ENCODE measurements at places on chromosomes 13 and 19. TPM values are rescaled to one million over a fixed set of nuclear protein-coding genes. Genes with fewer than 3 reads are reported as not detected.

- H3K4me1 ChIP-seq = peaks cover 20% of the 10 kb centered on the region
- H3K27ac ChIP-seq = no peak overlapping the region
- no peak for DNase-seq
- peaks cover 23% of the 10 kb centered on the region for H3K36me3 ChIP-seq
- H3K27me3 ChIP-seq = no peaks in the 10 kb centered on the region
These were observed 10.0 kb downstream of the CUL4A start for GRCh38 chr13:113219256-113219940.

GRCh38 chr13:50831512-50831911 is 12.0 kb downstream of the DLEU7 start:
- H3K27ac ChIP-seq = no peak overlapping the region
- no peak overlapping the region for H3K4me3 ChIP-seq
- no peak for DNase-seq
- no peaks in the 10 kb centered on the region for H3K36me3 ChIP-seq
- no peaks in the 10 kb centered on the region for H3K27me3 ChIP-seq
- no peaks in the 10 kb centered on the region for H3K4me1 ChIP-seq

- no peaks in the 10 kb centered on the region for H3K36me3 ChIP-seq
- peak; percentile 85 for DNase-seq
- peaks cover 15% of the 10 kb centered on the region for H3K4me1 ChIP-seq
- no peaks in the 10 kb centered on the region for H3K27me3 ChIP-seq
- no peak overlapping the region for H3K4me3 ChIP-seq
These were observed 62.9 kb upstream of the URI1 start for GRCh38 chr19:29878973-29879654.

- H3K4me1 ChIP-seq = no peaks in the 10 kb centered on the region
- H3K4me3 ChIP-seq = no peak overlapping the region
- no peak for DNase-seq
- no peaks in the 10 kb centered on the region for H3K27me3 ChIP-seq
- H3K36me3 ChIP-seq = no peaks in the 10 kb centered on the region
These were observed 962 bp upstream of the IRS2 start for GRCh38 chr13:109787135-109787954.

Gene PSG1
- not detected for total RNA-seq

- H3K27me3 ChIP-seq = no peaks in the 10 kb centered on the region
- peaks cover 18% of the 10 kb centered on the region for H3K4me1 ChIP-seq
- H3K27ac ChIP-seq = peak within 1 kb of the TSS; percentile 88
- peak within 1 kb of the TSS; percentile 93 for H3K4me3 ChIP-seq
- H3K36me3 ChIP-seq = no peaks in the 10 kb centered on the region
These were observed at the start of gene ISOC2 for GRCh38 chr19:55461259-55461973. Gene ISOC2 (minus strand): TSS chr19:55461642. CDS start chr19:55456486, 5,156 bp downstream.

Gene HRC
- not detected for total RNA-seq

DNA sequence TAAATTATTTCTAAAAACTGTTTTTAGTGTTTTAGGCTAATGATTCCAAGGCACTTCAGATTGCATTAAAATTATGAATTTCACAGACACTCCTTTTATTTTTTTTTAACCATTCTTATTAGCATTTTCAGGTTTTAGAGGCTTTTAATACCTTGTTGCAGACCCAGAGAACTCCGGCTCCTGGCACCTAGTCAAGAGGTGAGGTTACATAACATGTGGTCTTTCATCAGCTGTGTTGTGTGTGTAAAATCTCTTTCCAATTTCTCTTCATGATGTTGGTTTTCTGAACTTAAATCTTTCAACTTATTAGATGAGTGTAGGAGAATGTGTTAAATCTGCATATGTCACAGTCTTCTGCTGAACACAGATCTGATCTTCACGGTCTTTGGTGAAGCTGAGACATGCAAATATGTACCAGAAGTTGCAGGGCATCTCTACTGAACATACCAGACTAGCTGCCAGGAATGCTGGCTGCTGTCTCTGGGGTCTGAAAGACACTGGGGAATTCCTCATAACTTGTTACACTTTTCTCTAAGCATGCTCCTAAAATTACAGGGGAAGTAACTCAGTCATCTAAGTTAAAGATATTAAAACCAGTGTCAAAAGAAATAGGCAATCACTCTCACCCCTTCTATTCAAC is 1165.3 kb downstream of the EFNB2 start:
- H3K36me3 ChIP-seq = no peaks in the 10 kb centered on the region
- no peaks in the 10 kb centered on the region for H3K27me3 ChIP-seq
- no peak for DNase-seq

Gene LYL1
- total RNA-seq = 99.1 TPM

Gene ARL11
- total RNA-seq = 8.3 TPM

GRCh38 chr13:24040835-24041234 is 119.7 kb upstream of the SPATA13 start:
- no peaks in the 10 kb centered on the region for H3K27me3 ChIP-seq

GRCh38 chr19:10874024-10874423 is 2.7 kb downstream of the CARM1 start:
- no peak overlapping the region for H3K4me3 ChIP-seq
- H3K36me3 ChIP-seq = 0 out of 2 replicates have a peak, but pooled peaks cover 3% of the 10 kb centered on the region
- H3K4me1 ChIP-seq = peaks cover 66% of the 10 kb centered on the region
- no peaks in the 10 kb centered on the region for H3K27me3 ChIP-seq
- H3K27ac ChIP-seq = peak overlapping the region; percentile 73

Gene GGACT
- total RNA-seq = 12.4 TPM

GRCh38 chr19:18776288-18776594 is 14.9 kb downstream of the COMP start:
- no peaks in the 10 kb centered on the region for H3K27me3 ChIP-seq
- H3K4me3 ChIP-seq = no peak overlapping the region
- H3K36me3 ChIP-seq = no peaks in the 10 kb centered on the region

Gene PTPRH
- total RNA-seq = not detected

- no peak overlapping the region for H3K4me3 ChIP-seq
- peaks cover 47% of the 10 kb centered on the region for H3K4me1 ChIP-seq
- DNase-seq = peak; percentile 99
- peaks cover 3% of the 10 kb centered on the region for H3K36me3 ChIP-seq
These were observed 4.6 kb upstream of the SIGLEC10 start for GRCh38 chr19:51422053-51422448.

Gene POLR1G
- total RNA-seq = 6.6 TPM

Gene IER2
- total RNA-seq = 7.3 TPM

DNA sequence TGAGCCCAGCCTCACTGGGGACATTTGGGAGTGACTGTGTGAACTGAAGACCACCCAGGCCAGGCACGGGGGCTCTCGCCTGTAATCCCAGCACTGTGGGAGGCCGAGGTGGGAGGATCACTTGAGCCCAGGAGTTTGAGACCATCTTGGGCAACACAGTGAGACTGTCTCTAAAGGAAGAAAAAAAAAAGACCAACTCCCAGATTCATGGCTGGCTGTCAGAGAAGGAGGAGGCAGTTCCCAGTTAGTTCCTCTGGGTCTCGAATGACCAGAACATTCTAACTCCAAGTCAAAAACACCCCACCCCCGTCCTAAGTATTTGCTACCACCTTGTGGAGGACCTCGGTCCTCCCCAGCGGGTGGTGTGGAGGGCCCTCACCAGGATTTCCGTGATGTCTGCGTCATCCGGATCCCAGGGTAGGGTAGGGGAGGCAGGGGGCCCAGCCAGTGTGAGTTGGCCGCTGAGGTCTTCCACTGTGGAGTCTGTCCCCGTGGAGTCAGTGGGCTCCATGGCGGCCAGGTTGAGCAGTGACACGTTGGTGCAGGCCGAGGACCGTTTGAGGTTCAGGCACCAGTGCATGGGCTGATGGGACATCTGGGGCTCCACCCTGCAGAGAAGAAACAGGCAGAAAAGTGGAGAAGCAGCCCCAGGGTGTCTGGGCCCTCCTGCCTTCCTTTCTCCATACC is 1.3 kb downstream of the TSKS start:
- DNase-seq = peak; percentile 85
- peak overlapping the region; percentile 8 for H3K27ac ChIP-seq
- H3K36me3 ChIP-seq = no peaks in the 10 kb centered on the region
- H3K4me3 ChIP-seq = peak overlapping the region; percentile 51
- no peaks in the 10 kb centered on the region for H3K27me3 ChIP-seq
- H3K4me1 ChIP-seq = peaks cover 22% of the 10 kb centered on the region

Gene VAV1
- total RNA-seq = 46.0 TPM

DNA sequence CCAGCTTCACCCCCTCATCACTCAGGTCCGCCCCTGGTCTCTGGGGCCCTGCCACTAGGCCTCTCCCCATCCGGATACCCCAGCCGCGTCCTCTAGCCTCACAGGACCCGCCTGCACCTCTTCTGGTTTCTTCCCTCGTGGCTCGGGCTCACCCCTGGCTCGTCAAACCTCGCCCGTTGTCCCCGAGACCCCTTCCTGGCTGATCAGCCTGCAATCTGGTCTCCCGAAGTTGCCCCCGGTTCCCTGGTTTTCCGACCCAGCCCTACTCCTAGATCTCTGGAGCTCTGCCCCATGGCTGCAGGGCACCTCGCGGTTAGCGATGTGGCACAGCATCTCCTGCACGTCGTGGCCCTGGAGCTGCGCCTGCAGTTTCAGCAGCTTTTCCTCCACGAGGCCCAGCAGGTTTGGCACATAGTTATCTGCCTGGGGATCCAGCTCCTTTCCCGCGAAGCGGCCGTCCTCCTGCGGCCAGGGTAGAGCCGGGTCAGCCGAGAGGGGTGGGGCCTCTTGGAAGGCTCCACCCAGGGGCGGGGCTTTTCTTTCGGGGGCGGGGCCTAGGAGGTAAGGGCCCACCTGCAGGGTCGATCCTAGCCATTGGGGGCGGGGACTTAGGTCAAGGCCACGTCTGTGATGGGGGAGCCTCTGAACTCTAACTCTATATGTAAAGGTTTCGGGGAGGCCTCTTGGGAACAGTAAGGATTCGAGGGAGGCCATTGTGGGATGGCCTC is 2.4 kb upstream of the RGL3 start:
- peaks cover 26% of the 10 kb centered on the region for H3K4me1 ChIP-seq
- peak; percentile 78 for DNase-seq
- H3K36me3 ChIP-seq = no peaks in the 10 kb centered on the region
- no peak overlapping the region for H3K27ac ChIP-seq
- H3K4me3 ChIP-seq = no peak overlapping the region

GRCh38 chr19:31627620-31628365 is 278.6 kb upstream of the TSHZ3 start:
- no peak overlapping the region for H3K27ac ChIP-seq
- no peaks in the 10 kb centered on the region for H3K27me3 ChIP-seq
- H3K4me1 ChIP-seq = no peaks in the 10 kb centered on the region
- DNase-seq = no peak
- H3K36me3 ChIP-seq = no peaks in the 10 kb centered on the region

GRCh38 chr13:28220166-28220565 is 81.8 kb downstream of the PAN3 start:
- H3K4me1 ChIP-seq = no peaks in the 10 kb centered on the region
- H3K27ac ChIP-seq = no peak overlapping the region
- no peak for DNase-seq
- peaks cover 3% of the 10 kb centered on the region for H3K36me3 ChIP-seq
- no peaks in the 10 kb centered on the region for H3K27me3 ChIP-seq
- no peak overlapping the region for H3K4me3 ChIP-seq

Gene KCNN1
- not detected for total RNA-seq

GRCh38 chr19:47895165-47895782 is 9.2 kb upstream of the SULT2A1 start:
- no peak overlapping the region for H3K4me3 ChIP-seq
- H3K27ac ChIP-seq = no peak overlapping the region
- DNase-seq = no peak
- H3K36me3 ChIP-seq = no peaks in the 10 kb centered on the region
- no peaks in the 10 kb centered on the region for H3K4me1 ChIP-seq

Gene SUPT20H
- 95.5 TPM for total RNA-seq

Gene GPR180
- total RNA-seq = 11.5 TPM

Gene CILP2
- total RNA-seq = 0.15 TPM

DNA sequence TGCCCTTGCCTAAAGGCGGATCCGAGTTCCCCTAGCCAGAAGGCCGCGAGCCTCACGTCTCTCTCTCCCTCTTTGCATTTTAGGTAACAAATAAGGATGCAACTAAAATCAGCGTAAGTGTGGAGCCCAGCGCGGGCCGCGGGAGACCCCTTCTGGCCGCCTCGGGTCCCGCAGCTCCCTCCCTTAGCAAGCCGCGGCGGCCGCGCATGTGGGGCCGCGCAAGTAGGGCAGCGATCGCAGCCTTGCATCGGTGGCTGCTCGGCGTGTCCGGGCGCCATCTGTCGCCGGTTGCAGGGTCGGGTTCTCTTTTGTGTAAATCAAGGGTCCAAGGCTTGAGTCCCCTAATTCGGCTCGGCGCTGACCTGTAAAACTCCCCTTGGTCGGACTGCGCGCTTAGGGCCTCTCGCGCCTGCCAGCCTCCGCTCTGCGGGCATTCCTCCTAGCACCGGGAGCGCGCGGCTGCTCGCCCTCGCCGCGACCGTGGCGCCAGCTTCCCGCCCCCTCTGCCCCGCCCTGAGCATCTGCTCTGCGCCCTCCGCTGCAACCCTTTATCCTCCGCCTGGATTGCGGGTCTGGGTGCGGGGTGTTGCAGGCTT is 2.7 kb downstream of the VSTM2B start:
- H3K27me3 ChIP-seq = no peaks in the 10 kb centered on the region
- no peaks in the 10 kb centered on the region for H3K36me3 ChIP-seq
- no peak overlapping the region for H3K27ac ChIP-seq
- peak; percentile 80 for DNase-seq
- no peaks in the 10 kb centered on the region for H3K4me1 ChIP-seq

DNA sequence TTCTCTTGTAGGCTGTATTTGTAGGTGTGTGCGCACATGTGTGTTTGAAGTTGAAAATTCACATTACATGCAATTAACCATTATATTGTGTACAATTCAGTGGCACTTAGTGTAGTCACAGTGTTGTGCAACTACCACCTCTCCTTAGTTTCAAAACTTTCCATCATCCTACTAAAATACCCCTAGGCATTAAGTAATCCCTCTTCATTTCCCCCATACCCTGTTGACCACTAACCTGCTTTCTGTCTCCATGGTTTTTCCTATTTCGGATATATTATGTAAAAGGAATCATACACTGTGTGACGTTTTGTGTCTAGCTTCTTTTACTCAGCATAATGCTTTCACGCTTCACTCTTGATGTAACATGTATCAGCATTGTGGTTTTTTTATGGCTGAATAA is 16.1 kb downstream of the LSM14A start:
- H3K4me3 ChIP-seq = no peak overlapping the region
- no peaks in the 10 kb centered on the region for H3K27me3 ChIP-seq
- H3K27ac ChIP-seq = 0 out of 2 replicates have a peak overlapping the region, but pooled peaks have one; percentile 4
- no peaks in the 10 kb centered on the region for H3K36me3 ChIP-seq
- DNase-seq = no peak

GRCh38 chr19:16259385-16260159 is 61.9 kb downstream of the AP1M1 start:
- peak overlapping the region; percentile 72 for H3K27ac ChIP-seq
- H3K4me1 ChIP-seq = peaks cover 72% of the 10 kb centered on the region
- H3K27me3 ChIP-seq = no peaks in the 10 kb centered on the region

DNA sequence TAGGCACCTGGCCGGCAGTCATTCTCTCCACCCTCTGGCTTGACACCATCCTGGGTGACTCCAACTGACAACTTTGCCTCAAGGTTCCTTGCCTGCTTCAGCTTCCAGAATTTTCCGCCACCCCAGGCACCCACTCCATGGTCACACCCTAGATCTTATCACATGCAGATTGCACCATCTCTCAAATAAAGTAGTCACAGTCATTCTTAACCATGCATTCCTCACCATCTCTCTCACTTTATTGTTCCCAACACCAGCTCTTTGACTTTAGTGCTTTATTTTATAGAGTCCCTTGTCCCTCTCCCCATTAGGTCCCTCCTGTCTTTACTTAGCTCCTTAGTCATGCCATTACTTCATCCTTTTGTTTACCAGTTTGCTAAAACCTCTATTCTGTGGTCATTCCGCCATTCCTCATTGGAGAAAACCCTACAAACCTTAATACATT is 351.7 kb downstream of the SPRY2 start:
- H3K36me3 ChIP-seq = no peaks in the 10 kb centered on the region
- no peaks in the 10 kb centered on the region for H3K27me3 ChIP-seq
- H3K27ac ChIP-seq = no peak overlapping the region

- peaks cover 4% of the 10 kb centered on the region for H3K4me1 ChIP-seq
- no peaks in the 10 kb centered on the region for H3K36me3 ChIP-seq
- DNase-seq = no peak
- H3K27ac ChIP-seq = no peak overlapping the region
- no peaks in the 10 kb centered on the region for H3K27me3 ChIP-seq
These were observed 77.4 kb upstream of the ABCC4 start for GRCh38 chr13:95378603-95379002.
